ENCODE measurements at places on chromosomes 16 and 17.

DNA sequence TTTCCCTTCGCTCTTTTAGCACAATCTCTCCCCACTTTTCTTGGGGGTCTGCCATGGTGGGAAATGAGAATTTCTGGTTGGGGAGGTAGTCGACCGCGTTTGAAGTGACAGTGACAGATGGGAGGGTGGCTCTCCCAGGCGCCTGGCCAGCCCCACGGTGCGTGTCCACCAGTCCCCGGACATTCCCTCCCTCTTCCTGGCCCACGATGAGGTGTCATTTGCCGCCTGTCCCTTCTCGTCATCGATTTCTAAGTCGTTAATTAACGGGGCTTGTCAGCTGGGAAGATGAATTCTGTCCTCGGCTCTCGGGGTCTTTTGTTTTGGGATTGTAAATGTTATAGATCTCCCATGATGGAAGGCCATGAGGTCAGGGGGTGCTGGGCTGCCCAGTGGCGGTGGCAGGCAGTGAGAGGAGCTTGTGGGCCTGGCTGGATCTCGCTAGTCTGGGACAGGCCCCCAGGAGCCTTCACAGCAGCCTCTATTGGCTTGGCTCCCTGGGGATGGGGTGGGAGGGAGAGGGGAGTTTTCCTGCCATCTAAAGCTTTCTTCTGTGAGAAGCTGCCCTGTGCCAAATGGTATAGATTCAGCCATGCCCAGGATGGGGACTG is 164.2 kb downstream of the MRM1 start:
- H3K27me3 ChIP-seq, result no peaks in the 10 kb centered on the region
- no peak overlapping the region for H3K27ac ChIP-seq
- no peaks in the 10 kb centered on the region for H3K36me3 ChIP-seq
- no peak for DNase-seq

- peaks cover 46% of the 10 kb centered on the region for H3K4me1 ChIP-seq
- no peaks in the 10 kb centered on the region for H3K36me3 ChIP-seq
- H3K27ac ChIP-seq, result peak overlapping the region; percentile 93
- H3K27me3 ChIP-seq, result no peaks in the 10 kb centered on the region
- peak; percentile 89 for DNase-seq
- H3K4me3 ChIP-seq, result peak overlapping the region; percentile 88
These were observed 414 bp downstream of the DUSP14 start for GRCh38 chr17:37490022-37490587.

DNA sequence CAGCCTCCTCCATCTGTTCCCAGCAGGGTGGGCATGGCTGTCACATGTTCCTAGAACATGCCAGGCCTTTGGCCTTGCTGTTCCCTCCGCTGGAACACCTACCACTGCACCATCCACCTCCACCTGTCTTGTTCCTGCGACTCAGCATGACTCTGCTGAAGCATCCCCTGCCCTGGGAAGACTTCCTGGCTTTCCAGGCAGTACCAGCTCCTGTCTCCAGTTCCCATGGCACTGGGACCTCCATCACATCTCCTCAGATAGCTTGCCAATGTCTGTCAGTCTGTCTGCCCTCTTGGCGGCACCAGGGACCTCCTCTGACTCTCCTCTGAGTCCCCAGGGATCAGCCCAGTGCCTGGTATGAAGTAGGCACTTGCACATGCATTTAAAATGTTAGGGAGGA is 15.7 kb downstream of the PDP2 start:
- peaks cover 7% of the 10 kb centered on the region for H3K36me3 ChIP-seq
- H3K4me3 ChIP-seq, result no peak overlapping the region
- no peak for DNase-seq

DNA sequence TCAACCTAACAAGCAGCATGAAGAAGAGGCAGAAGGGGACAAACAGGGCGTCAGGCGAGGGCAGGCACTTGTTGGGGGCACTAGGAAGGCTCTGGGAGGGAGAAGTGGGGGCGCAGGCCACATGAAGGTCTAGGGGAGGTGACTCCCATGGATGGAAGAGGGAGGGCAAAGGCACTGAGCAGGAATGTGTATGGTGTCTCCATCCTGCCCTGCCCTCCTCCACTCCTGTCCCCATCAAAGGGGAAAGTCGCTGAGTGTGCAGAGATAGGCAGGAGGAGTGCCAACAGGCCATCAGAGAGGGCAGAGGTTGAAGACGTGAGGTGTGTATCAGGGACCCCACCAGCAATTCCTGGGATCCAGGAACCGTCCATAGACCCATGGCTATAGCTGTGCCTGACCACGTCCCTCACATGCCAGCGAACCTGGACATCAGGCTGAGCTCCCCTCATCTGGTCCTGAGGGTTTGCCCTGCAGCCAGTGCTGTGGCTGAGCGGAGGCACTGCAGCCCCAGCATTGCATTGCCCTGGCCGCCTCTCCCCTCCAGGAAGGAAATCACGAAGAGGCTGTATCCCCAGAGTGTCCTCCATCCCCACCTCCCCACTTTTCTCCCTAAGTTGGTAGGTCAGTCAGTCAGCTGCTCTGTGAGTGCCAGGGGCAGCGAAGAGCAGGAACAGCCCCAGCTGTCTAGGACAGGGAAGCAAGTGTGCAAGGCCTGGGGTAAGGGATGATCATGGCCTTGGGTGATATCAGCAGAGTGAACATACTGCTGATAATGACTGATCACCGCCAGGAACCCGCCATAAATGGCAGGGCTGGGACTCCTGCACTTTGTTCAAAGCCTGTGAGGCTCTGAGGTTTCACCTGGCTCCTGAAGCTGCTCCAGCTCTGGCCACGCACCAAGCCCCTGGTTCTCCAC is 6.2 kb upstream of the CYB561 start:
- DNase-seq, result no peak
- H3K4me1 ChIP-seq, result peaks cover 13% of the 10 kb centered on the region
- no peaks in the 10 kb centered on the region for H3K36me3 ChIP-seq

DNA sequence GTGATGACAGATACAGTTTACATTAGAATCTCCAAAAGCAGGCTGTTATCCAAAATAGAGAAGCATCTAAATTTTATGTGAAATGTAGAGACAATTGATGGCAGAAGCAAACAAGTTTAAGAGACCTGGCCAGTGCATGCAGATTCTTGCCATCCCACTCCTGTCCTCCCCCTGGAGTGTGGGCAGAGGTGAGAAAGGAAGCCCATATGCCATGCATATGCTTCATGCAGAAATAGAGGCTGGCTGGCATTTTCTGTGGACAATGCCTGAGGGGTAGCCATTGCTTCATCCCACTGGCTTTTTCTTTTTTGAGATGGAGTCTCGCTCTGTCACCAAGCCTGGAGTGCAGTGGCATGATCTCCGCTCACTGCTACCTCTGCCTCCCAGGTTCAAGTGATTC is 382.1 kb downstream of the RBFOX1 start:
- H3K27ac ChIP-seq, result no peak overlapping the region
- no peak for DNase-seq
- H3K27me3 ChIP-seq, result no peaks in the 10 kb centered on the region
- no peaks in the 10 kb centered on the region for H3K4me1 ChIP-seq
- H3K36me3 ChIP-seq, result no peaks in the 10 kb centered on the region

DNA sequence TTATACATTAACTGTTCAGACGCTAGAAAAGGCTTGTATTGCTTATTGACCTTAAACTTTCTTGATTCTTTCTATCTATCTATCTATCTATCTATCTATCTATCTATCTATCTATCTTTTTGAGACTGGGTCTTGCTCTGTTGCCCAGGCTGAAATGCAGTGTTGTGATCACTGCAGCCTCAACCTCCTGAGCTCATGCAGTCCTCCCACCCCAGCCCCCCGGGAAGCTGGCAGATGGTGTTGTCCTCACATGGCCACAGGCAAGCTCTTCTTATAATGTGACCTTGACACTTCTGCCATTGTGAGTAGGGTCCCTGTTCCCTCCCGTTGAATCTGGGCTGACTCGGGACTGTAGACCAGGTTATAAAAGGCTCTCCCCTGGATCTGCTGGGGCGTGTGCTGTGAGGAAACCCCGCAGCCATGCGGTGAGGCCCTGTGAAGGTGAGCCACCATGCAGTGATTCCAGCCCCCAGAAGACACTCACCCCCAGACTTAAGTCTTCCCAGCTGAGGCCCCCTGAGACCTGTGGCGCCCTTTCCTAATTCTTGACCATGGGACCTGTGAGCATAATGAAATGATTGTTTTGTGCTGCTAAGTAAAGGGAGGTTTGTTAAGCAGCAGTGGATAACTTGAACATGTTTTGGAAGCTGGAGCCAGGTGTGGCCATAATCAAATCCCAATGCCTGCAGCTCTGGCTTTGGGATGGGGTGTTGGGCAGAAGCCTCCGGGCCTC is 54.3 kb downstream of the RPTOR start:
- peaks cover 26% of the 10 kb centered on the region for H3K36me3 ChIP-seq
- DNase-seq, result no peak
- no peaks in the 10 kb centered on the region for H3K27me3 ChIP-seq
- peak overlapping the region; percentile 45 for H3K27ac ChIP-seq
- H3K4me1 ChIP-seq, result peaks cover 85% of the 10 kb centered on the region
- no peak overlapping the region for H3K4me3 ChIP-seq

DNA sequence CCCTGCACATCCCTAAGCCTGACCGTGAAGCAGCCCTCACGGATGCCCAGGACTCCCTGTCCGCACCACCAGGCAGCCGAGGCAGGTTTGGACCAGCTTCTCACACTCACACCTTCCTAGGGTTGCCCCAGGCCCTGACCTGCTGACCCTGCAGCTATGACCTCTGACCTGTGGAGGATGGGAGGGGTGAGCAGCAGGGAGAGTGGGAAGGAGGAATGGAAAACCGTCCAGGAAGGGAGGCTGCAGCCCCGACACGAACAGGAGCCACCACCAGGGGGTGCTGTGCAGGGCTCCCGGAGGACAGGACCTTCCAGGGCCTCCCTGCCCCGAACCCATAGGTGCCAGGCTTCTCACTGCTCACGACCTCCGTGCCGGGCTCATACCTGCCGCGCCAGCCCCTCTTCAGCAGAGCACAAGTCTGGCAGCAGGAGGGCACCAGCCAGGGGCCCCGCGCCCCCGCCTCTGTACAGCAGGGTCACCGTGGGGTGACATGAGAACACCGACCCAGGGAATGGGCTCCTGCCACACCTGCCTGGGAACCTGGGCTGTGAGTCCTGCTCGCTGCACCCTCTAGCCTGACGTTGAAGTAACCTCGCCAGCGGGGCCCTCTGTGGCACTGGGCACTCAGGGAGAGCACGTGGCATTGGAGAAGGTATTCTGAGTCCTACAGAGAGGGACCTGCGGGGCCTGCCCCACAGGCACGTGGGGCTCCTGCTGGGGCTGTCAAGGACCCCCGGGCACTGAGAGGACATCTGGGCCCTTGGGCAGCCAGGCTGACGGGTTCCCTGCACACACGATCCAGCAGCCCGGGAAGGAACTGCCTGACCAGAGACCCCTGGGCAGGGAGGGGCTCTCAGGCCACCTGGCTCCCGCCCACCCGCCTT is 37.6 kb downstream of the CTU2 start:
- H3K4me3 ChIP-seq, result no peak overlapping the region
- H3K27me3 ChIP-seq, result no peaks in the 10 kb centered on the region
- DNase-seq, result peak; percentile 86
